Lung microvascular endothelial cell (primary cell): ENCODE measurements at places on chromosomes 13 and 19. TPM values are rescaled to one million over a fixed set of nuclear protein-coding genes. Genes with fewer than 3 reads are reported as not detected.

The DACT3 gene
- 0.20 and 0.22 TPM in 2 replicates for total RNA-seq

The PLPPR3 gene
- under 0.01 and 0.44 TPM in 2 replicates for total RNA-seq

The IGLON5 gene
- not detected in 2 replicates for total RNA-seq

The UHRF1 gene
- 6.9 and 16.6 TPM in 2 replicates for total RNA-seq

The MATK gene
- 0.20 and 0.22 TPM in 2 replicates for total RNA-seq

The PTGIR gene
- 0.20 and 0.22 TPM in 2 replicates for total RNA-seq

The KLK3 gene
- not detected in 2 replicates for total RNA-seq

The ZNF331 gene
- total RNA-seq = 3.3 and 7.9 TPM in 2 replicates

- DNase-seq = peak; percentile 55
These were observed 657 bp downstream of the PLIN3 start for GRCh38 chr19:4866595-4867424.

- DNase-seq = no peak
These were observed 211.1 kb upstream of the TSHZ3 start for GRCh38 chr19:31560086-31561060.

DNA sequence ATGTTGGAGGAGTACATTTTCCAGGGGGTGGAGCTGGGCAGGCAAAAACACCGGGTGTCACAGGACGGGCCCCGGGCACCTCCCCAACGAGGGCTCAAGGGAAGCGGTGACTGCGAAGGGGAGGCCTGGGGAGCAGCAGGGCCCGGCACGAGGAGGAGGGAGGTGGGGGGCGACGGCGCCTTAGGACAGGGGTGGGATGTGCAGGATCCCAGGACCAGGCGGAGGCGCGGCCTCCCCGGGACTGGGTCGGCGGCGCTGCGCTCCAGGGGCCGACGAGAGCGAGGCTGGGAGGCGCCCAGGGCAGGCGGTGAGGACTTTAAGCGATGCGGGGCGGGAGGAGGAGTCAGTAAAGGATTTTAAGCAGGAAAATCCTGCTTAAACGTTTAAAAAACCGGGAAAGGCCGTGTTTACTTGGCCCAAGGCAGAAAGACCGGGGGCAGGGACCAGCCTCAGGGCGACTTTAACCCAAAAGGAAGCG lies 427 bp downstream of the ZNF160 start:
- peak; percentile 45 for DNase-seq

DNA sequence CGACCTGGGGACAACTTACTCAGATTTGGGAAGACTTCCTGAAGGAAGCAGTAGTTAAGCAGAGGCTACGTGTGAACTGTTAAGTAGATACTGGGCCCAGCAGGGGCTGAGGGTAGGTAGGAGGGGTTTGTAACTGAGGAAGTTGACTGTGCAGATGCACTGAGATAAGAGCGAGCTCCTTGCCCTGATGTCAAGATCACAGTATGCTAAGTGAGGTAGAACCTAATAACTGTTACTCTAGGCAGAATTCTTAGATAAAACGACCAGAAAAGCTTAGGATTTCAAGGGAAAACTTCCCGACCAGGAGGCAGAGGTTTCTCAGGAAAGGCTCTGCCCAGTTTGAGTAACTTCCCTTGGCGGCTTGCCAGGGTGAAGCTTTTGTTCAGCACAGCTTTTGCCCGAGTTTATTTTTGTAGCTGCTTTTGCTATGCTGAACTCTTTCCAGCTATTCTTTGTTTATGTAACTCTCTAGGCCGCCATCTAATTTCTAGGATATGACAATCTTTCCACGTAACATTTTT lies 632.1 kb downstream of the DIAPH3 start:
- peak; percentile 98 for DNase-seq

DNA sequence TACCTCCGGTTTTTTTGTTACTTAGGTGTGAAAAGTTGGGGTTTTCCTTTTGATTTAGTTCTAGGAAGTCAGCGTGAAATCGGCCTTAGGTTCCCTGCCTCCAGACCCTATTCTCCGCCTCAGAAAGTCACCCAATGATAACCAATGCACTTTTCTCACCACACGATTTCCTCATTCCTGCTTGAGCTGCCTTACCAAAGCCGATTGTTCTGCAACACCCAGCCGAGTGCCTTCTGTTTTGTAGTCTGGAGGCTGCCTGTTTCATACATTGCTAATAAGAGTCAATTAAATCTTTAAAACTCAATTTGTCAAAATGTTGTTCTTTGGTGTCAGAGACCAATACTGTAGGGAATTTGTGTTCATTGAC lies 39.7 kb downstream of the GJA3 start:
- DNase-seq = no peak

- DNase-seq = no peak
These were observed 287.9 kb downstream of the HS6ST3 start for GRCh38 chr13:96377835-96378234.

DNA sequence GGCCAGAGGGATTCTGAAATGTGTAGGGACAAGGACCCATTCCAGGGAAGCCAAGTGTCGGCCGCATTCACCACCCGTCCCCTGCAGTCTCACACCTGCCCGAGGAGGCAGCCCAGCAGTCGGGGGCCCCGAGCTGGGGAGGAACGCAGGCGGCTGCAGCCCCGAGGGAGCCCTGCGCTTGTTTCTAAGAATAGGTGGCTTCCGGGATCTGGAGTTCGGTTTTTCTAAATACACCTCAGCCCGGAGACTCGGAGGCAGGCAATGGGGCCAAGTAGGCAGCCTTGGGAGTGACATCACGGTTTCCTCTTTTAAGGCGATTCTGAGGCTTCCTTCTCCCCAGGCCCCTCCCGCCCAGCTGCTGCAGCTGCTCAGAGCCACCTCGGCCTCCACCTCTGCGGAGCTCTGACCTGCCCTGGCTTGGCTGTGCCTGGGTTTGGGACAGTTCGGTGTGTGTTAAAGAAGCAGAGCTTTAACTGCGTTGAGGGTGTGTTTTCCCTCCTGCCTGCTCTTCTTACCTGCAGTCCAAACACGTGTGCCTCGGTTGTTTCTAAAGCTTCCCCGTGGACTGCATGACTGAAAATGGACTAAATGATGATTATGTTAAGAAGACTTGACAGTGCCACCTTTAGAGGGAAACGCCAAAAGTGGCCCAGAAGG lies 80.5 kb downstream of the COL4A2 start:
- peak; percentile 73 for DNase-seq

GRCh38 chr13:65914716-65915115 lies 1315.4 kb downstream of the PCDH9 start:
- DNase-seq = peak; percentile 22

DNA sequence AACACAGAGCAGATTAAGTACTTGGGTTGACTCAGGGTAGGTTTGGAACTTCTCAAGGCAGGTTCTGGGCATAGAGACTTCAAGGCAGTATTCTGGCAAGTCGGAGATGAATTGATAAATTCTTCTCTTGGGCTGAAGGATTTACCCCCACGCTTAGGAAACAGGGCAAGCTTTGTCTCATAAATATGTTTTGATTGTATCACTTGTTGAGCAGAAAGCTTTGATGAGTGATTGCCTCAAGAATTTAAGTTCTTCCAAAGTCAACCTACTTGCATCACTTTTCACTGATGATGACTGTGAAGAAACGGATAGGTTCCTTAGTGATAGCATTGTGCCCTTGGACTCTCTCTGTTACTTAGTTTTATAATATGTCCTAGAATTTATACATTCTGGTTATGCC lies 258.6 kb upstream of the DACH1 start:
- no peak for DNase-seq

DNA sequence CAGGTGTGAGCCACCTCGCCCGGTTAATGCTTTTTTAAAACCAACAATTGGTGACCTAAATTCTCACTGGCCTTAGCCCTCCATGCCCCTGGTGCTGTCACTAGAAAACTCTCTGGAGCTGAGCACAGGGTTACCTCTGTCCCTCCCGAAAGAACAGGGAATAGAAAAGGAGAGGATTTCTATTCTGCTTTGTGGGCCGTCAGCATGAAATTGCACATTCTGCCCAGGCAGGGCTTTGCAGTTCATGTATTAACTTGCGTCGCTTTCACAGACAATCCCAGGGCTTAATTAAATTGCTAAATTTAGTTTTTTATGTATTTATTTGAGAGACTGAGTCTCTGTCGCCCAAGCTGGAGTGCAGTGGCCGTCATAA lies 583 bp upstream of the ZNF480 start:
- DNase-seq = peak; percentile 47

DNA sequence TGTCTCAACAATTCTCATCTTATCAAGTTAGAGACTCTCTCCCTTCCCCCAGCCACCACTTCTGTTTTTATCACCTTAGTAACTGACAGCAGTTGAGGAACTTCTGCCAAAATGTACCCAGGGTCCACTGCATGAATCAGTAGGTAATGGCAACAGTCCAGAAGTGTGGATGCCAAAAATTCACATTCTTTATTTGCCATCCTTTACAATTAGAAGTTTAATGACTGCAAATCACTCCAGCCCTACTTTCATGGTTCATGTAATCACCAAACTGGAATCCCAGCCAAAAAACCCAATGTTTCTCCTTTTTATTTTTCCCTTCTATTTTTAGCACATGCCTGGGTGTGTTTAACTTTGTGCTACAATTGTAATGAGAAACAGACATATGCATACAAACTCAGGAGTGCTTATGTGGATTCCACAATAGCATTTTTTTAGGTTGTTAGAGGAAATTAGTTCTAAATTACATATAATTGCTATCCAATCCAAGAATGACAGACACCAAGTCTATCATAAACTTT lies 243.5 kb downstream of the RGCC start:
- DNase-seq = peak; percentile 70

- peak; percentile 86 for DNase-seq
These were observed 7.4 kb downstream of the ETHE1 start for GRCh38 chr19:43519436-43520088.

- peak; percentile 14 for DNase-seq
These were observed 457.4 kb downstream of the DIAPH3 start for GRCh38 chr13:59706101-59706976.

DNA sequence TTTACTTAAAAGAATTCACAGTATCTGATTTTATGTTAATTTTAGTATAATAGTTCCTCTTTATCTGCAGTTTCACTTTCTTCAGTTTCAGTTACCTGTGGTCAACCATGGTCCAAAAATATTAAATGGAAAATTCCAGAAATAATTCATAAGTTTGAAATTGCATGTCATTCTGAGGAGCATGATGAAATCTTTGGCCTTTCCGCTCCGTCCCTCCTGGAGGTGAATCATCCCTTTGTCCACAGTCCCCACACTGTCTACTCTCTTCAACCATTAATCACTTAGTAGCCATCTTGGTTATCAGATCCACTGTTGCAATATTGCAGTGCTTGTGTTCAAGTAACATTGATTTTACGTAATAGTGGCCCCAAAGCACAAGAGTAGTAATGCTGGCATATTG lies 26.9 kb downstream of the SLITRK6 start:
- no peak for DNase-seq

GRCh38 chr13:92954746-92955145 lies 271.9 kb upstream of the GPC6 start:
- DNase-seq = no peak

DNA sequence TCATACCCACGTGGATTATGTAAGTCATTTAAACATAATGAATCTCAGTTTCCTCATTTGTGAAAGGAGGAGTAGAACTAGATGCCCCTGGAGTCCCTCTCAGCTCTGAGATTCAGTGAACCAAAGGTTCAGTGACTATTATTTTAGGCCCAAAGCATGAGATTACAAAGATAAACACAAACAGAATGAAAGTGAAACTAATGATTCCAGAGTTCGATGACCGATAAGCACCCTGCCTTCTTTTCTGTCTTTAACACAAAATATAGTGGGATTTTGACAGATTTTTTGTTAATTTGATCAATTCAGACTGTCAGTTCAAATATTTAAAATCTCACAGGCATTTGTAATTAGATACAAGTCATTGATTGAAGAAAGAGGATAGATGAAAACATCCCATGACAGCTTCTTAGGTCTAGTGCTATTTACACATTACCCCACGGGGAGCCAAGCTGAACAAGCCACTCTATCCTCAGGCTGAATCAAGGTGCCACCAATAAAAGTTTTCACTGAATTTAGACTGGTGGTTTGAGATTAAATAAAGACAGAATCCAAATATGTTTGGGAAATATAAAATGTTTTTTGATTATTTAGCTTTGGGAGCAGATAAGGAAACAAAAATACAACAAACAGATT lies 64.6 kb upstream of the RAP2A start:
- DNase-seq = peak; percentile 45

DNA sequence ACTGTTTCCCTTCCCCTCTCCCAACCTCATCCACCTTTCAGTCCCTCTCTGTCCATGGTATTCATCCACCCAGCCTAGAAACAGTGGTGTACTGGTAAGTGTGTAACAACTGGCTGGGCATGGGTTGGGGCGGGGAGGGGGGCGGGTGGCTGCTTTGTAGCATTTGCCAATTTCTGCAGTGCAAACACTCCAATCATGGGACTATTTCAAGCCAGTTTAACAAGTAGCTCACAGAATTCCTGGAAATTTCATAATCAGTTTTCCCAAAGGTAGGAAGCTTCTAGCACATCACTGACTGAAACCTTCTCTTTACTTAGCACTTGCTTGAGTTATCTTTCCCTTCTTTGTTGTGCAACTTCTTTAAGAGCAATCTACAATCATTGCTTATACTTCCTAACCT lies 100.8 kb upstream of the WASF3 start:
- no peak for DNase-seq

GRCh38 chr19:45140144-45140503 lies 20.7 kb downstream of the NKPD1 start:
- no peak for DNase-seq

DNA sequence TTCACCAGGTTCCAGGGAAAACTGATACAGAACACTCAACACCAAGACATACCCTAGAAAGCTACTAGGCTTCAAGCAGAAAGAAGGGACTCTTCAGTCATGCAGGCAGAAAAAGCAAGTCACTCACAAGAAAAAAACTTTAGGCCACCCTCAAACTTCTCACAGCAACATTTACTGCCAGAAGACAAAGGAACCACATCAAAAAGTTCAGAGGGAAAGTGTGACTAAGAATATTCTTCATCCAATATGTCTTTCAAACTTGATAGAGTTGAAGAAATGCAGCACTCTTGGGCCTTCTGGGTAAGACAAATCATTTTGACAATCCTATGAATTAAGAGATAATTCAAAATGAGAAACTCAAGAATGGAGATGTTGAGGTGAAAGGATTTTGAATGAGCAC lies 7.7 kb downstream of the DZIP1 start:
- DNase-seq = no peak

GRCh38 chr13:111518161-111518792 lies 197.8 kb downstream of the TEX29 start:
- no peak for DNase-seq

GRCh38 chr13:61415058-61415721 lies 459 bp downstream of the PCDH20 start:
- no peak for DNase-seq

GRCh38 chr13:100675661-100676129 lies 1.1 kb upstream of the TMTC4 start:
- peak; percentile 11 for DNase-seq

DNA sequence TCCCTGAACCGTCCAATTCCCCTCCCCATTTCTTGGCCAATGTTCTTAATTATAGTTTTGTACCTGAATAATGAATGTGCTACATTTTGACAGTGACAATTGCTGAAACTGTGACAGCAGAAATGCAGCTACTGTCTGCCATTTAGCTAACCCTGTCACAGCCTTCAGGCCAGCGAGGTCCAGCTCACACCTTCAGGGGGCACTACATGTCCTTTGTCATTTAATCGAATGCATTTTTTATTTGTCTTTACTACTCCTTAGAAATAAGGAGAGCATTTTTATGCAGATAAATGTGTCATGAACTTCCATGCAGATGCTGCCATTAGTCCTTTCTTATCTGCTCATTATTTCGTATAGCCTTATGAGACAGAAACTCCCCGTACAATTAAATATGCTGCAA lies 159.9 kb downstream of the MZT1 start:
- DNase-seq = no peak
